Activated T-helper 1 cell treated with Interleukin-2 at 50 U/mL for 16 hours (primary cell): ENCODE measurements at places on chromosomes 1 and 21.

- DNase-seq = no peak
Measured at GRCh38 chr1:14254251-14254650, 344.2 kb upstream of the KAZN start.

GRCh38 chr21:33022489-33022827 lies 3.3 kb upstream of the OLIG2 start:
- DNase-seq = no peak

DNA sequence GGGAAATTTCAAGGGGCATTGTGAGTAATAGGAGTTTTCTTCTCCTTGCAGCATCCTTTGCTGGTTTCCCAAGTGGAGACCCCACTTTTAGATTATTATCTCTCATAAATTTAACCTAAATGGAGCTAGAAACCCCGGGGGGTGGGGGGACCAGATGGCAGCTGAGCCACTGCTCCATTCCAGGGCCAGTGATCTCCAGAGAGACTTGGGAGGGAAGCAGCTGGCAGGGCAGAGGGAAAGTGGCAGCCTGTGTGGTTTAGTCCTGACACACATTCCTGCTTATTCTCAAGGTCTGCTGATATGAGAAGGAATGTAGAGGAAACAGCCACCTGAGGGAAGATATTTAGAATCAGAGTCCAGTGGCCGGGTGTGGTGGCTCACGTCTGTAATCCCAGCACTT lies 16.3 kb downstream of the PCP4L1 start:
- no peak for DNase-seq

- no peak for DNase-seq
Measured at GRCh38 chr1:11028018-11028417, 15.6 kb downstream of the TARDBP start.

DNA sequence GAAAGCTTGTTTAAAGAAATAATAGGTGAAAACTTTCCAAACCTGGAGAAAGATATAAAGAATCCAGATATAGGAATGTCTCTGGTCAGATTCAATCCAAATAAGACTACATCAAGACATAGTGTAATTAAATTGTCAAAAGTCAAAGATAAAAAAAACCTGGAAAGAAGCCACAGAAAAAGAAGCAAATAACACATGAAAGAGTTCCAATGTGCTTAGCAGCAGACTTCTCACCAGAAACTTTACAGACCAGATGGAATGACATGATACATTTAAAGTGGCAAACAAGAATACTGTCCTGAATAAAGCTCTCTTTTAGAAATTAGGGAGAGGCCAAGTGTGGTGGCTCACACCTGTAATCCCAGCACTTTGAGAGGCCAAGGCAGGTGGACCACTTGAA lies 1039.9 kb downstream of the KCNT2 start:
- no peak for DNase-seq

DNA sequence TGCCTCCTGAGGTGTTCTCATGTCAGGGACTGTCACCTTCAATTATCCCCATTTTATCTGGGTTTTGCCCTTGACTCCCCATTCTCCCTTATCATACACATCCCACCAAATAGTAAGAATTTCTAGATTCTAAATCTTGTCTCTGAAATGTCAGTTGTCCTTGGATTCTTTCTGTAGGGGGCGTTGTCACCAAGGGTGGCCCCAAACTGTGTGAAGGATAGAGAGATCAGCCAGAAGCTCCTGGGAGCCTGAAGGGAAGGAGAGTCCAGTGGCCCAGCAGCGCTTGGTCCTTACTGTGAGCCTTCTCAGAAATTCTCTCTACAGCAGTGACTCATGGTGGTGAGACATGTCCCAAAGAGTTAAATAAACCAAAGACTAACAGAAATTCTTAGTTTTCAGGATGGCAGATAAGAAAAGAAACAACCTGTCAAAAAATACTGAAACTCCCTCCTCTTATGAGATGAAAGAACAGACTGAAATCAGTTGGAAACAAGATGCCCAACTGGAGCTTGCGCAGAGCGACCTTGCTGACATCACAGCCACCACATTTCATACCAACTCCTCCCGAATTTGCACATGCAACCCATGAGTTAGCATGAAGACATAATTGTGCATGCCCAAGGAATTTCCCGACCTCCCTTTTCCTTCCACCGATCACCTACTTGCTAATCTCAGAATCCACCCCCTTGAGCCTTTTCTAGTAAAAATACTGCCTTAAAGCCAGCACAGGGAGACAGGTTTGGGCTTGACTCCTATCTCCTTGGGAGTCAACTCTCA lies 109.8 kb downstream of the ELAVL4 start:
- no peak for DNase-seq

DNA sequence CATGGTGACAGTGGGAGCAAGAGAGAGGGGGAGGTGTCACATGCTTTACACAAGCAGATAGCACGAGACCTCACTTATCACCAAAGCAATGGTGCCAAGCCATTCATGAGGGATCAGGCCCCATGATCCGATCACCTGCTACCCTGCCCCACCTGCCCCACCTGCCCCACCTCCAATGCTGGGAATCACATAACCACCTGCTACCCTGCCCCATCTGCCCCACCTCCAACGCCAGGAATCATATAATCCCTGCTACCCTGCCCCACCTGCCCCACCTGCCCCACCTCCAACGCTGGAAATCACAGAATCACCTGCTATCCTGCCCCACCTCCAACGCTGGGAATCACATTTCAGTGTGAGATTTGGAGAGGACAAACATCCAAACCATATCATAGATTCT lies 10.6 kb upstream of the AIRE start:
- no peak for DNase-seq

- DNase-seq = no peak
Measured at GRCh38 chr1:208939537-208940085, 643.9 kb upstream of the CAMK1G start.

DNA sequence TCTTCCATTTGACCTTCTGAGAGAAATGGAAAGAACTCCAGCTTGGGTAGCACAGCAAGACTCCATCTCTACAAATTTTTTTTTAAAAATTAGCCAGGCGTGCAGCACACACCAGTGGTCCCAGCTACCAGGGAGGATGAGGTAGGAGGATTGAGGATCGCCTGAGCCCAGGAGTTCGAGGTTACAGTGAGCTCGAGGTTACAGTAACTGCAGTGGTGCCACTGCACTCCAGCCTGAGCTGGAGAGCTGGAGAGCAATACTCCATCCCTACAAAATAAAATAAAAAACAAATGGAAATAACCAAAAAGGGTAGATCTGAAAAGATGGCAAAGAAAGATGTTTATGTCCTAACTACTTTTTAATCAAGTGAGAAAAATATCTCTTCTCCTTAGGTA lies 14.5 kb downstream of the POGZ start:
- no peak for DNase-seq

- DNase-seq = no peak
Measured at GRCh38 chr1:81712425-81712824, 88.3 kb upstream of the ADGRL2 start.

GRCh38 chr1:193799948-193800690 lies 613.7 kb upstream of the B3GALT2 start:
- no peak for DNase-seq

GRCh38 chr1:192575499-192576189 lies at the start of gene RGS1:
Gene RGS1 (plus strand): TSS chr1:192575773. CDS start chr1:192575793, 20 bp downstream.
- DNase-seq = peak; percentile 22

DNA sequence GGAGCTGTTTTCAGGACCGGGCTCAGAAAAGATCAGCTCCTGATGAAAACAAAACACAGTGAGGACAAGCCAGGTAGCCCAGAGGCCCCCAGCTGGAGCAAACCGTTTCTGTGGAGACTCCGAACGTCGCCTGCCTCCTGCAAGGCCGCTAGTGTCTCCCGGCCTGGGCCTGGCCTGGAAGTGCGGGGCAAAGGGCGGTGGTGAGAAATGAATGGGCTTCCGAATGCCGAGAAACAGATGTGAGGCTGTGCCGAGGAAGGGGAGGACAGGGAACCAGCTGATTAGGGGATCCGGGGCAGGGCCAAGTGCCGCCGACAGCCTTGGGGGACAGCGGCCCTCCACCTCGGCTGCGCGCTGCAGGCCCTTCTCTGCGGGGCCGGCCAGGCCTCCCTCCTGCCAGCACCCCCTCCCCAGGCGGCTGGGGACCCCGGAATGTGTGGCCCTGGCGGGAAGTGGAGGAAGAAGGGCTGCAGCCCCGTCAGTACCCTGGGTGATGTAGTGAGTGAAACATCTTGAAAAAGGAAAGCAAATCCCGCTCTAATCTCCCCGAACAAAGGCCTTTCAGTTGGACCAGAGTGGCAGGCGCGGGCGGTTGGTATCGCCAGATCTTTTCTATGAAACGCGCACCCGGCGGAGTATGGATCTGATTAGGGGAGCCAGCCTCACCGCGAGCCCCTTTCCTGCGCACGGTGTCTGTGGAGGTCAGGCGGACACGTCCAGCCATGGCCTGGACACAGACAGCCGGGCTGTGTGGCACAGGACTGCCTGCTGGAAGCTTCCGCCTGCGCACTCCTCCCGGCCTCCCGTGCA lies 52.6 kb downstream of the PRDM16 start:
- no peak for DNase-seq

DNA sequence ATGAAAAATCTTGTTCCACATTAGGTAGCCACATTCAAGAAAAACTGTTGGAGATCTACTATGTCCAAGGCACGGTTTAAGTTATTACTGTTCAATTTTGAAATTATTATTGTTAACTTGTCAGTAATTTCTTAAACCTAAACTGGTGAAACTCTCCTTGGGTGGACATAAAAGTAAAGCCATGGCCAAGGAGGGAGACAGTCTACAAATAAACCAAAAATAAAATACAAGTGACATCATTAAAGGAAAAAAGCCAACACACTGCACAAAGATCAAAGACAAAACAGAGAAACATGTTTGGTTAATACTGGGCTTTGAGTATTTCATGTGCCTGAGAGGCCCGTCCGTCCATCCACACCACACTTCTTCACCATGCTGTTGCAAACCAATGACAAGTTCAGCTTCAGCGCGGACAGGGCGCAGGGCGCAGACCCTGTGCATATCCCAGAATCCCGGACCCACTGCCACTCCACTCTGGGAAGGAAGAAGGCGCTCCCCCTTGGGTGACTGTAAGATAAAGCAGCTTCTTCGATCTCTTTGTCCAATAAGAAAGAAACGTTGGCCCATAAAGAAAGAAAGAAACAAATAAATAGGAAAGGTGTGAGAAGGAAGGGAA lies 918 bp upstream of the RASAL2 start:
- no peak for DNase-seq

- DNase-seq = no peak
Measured at GRCh38 chr1:7313826-7314225, 457.3 kb upstream of the VAMP3 start.

DNA sequence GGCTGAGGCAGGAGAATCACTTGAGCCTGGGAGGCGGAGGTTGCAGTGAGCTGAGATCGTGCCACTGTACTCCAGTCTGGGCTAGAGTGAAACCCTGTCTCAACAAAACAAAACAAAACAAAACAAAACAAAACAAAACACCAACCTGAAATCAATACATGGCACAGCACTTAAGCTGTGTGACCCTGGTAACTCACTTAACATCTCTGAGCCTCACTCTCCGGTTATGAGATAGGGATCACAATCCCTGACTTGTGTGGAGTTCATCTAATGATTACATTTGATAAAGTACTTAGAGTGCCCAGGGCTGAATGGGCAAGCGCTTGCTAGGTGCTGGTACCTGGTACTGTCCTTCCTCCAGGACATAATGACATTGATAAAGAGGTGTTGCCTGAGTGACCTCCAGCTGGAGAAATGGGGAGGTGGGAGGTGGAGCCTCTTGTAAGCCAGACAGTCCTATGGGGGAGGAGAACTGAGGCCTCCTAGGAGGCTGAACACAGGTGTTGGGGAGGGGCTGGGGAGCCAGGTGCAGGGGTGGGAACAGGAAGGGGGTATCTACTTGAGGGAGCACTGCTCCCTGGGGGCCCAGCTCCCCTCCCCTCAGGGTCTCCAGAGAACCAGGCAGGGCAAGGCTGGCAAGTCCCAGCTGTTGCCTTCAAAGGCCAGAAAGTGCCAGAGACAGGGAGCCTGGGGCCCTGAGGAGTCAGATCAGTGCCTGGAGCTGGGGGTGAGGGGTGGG lies 17.9 kb downstream of the FOXO6 start:
- no peak for DNase-seq

- no peak for DNase-seq
Measured at GRCh38 chr1:167141963-167142362, 48.1 kb downstream of the STYXL2 start.

- DNase-seq = no peak
Measured at GRCh38 chr1:100265562-100265930, 470 bp upstream of the RTCA start.

- no peak for DNase-seq
Measured at GRCh38 chr1:78722521-78722920, 72.9 kb downstream of the IFI44 start.

GRCh38 chr1:88472714-88473113 lies 211.4 kb upstream of the PKN2 start:
- DNase-seq = no peak

DNA sequence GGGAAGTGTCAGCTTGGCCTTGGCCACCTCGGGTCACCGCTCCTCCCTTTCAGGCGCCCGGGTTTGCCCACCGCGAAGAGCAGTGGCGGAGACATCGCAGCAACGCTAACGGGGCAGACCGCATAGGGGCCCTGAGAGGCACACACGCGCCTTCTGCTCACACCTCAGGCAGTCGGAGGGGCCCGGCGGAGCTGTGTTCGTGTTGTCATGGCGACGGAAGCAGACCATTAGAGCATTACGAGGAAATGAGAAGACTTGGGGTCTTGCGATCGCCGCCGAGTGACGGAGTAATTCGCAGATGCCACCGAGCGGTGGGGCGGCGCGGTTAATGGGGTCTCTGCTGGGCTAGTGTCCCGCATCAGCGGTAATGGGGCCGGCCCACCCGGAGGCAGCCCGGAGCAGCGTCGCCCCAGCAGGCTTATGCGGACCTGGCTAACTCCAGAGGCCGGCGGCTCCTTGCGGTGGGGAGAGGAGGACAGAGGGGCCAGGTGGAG lies 144.1 kb downstream of the TNR start:
- no peak for DNase-seq

DNA sequence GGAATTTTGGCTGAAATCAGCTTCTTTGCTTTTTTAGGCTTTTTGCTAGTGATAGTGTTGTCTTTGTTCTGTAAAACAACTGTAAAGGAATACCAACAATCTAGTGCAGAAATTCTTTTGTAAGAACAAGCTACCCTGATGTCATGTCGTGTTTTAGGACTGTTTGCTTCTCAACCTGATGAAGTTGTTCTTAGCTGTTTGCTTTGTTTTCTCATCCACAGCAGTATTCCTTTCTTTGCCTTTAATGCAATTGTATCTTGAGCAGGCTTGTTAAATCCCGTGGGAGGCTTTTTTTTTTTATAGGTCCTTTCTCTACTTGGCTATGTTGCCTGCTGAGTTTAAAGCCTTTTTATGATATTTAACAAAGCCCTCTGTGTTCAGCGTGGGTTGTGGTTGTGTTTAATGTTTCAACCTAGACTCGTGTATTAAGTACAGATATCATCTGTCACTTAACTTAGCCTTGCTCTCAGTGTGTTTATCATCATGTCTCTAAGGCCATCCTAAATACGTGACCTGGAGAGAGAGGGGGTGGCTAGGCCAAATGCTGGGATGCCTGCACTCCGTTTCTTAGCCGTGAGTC lies 31.6 kb downstream of the ADARB1 start:
- no peak for DNase-seq

- no peak for DNase-seq
Measured at GRCh38 chr1:115412286-115412685, 74.2 kb upstream of the NGF start.

DNA sequence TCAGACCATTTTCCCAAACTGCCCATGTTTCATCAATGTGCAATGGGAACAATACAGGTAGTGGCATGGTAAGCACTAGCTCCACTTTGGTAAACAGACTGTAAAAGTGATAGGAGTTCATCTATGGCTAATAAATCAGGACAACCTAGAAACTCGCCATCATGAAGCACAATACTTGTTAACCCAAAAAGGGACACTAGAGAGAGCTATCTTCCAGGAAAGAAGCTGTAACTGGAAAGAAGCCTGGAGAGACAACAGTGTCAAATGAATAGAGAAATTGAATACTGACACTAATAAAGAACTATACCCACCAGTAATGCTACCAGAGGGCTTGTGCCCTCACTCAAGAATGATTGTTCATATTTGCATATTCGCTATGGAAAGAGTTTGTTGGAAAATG lies 164.7 kb upstream of the RGS18 start:
- DNase-seq = no peak
